Mucosa of descending colon (tissue), 3 donors: ENCODE measurements at places on chromosomes 4 and X.

GRCh38 chrX:68902706-68903504, 74.1 kb downstream of the EFNB1 start:
- no peak for DNase-seq

DNA sequence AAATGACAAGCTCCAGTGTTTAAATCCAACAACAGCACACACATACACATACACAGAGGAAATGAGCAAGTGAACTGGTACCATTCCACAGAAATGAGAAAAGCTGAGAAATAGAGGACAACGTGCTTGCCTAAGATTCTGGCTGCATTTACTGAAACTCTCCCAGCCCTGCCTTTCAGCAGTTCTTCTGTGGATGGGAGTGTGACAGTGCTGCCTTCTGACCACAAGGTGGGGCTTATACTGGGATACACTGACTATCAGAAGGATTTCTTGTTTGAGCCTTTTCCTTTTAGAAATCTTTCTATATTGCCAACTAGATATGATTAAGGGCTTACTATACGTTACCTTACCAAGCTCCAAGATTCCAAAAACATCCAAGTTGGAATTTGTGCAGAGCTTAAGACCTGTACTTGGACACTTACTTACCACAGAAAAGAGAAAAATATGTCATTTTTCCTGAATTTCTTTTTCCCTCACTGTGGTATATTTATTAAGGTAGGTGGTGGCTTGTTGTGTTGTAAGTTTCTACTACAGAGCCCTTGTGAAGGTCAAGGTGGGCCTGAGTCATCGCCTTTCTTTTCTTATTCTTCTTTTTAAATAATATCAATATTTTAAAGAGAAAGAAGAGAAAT, 10.7 kb upstream of the CXCL8 start:
- DNase-seq, result peak; percentile 53

DNA sequence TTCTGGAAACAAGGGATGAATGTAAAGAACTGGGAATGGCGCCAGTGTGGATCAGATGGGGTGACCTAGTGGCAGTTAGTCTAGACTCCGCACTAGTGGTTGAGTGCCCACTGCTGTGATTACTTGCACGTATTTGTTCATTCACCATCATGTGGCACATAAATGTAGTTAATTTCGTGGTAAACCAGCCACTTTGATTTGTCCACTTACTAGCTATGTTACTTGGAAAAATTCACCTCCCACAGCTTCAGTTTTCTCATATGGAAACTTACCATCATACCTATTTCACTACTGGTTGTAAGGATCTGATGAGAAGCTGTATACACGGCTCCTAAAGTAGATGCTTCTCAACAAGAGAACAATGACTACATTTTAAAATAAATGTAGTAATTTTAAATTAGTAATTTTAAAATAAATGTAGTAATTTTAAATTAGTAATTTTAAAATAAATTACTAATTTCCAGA, 394 bp upstream of the DYNLT3 start:
- no peak for DNase-seq

GRCh38 chrX:122850326-122850725, 333.8 kb upstream of the GRIA3 start:
- no peak for DNase-seq

DNA sequence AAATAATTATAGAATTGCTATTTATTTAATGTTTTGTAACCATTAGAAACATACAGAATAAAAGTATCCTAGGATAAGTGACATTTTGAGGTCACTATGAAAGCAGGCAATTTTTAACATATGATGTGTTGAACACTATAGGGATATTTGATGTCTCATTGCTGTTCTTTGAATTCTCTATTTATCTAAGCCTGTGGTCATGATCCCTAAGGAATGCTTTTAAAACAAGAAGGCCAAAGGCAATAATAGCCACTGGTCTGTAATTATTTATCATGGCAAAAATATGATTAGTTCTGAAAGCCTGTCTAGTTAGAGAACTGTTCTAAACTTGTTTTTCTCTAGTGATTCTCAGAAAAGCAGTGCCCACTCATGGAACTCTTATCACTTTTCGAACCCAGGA, 186.6 kb downstream of the RPA4 start:
- no peak for DNase-seq

DNA sequence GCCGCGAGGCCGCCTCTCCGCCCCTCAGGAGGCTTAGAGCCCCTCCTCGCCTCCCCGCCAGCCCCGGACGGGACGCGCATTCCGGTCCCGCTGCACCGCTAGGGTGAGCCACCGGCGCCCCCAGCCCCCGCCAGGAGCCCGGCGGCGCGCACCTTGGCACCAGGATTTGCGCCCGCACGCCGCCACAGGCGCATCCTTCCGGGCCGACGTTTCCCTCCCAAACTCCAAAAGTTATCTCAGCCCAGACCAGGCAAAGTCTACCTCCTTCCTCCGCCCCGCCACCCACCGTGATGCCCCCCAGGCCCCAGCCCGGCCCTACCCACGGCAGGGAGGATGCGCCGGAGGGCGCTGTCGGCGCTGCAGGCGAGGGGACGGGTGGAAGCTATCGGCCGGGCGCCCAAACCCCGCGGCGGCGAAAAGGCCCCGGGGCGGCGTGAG, 538 bp downstream of the SCML2 start:
- DNase-seq, result peak; percentile 6

DNA sequence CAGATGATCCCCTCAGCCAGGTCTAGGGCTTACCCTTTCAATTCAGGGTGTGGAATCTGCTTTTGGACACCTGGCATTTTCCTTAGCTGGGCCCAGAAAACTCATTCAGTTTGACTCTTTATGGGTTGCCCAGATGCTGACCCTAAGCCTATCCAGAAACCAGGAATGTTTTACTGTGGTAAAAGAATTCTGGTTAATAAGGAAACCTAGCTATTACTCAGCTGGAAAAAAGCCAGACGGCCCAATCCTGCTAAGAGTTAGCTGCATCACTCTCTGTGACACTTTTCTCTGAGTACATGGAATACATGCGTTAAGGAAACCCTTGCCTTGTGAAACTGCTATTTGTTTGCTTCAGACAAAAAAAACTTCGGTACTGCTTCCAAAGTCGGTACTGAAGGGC, 28.0 kb downstream of the ING2 start:
- DNase-seq, result no peak

DNA sequence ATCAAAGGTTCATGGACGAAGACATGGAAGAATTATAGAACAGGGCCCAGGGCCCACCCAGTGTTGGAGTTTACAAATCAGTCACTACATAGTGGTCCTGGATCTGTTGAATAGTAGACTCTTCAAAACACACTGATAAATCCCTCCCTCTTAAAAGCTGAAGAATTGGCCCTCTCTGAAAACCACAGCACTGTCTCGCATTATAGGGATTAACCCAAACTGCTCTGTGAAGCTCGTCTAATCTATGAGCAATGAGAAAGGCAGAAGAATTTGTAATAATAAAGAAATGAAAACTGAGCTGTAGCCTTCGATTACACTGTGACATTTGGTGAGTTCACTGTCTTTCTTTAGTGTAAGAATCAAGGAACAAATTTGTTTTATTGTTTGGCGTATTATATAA, 92.5 kb upstream of the ZFP42 start:
- no peak for DNase-seq

DNA sequence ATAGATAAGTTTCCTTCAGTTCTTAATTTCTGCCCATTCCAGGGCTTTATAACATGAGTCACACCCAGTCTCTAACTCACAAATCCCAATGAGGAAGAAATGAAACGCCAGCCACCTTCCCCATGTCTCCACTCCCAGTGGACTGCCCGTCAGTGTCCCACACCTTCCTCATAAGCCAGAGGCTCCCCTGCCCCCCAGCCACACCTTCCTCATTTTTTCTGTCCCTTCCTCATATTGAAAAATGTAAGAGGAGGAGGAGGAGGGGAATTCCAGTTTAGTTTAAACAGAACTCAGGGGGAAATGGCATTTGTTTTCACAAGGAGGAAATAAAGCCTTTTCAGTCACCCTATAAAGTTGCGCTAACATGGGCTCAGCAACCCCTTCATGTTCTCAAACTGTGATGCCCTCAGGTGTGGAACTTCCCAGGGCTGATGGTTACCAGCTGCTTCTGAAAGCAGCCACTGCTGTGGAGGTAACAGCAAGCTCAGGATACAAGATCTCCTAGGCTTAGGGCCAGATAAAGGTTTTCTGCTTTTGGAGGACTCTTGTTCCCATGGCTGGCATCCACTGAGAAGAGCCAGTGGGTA, 97.8 kb downstream of the PARM1 start:
- DNase-seq, result peak; percentile 80

DNA sequence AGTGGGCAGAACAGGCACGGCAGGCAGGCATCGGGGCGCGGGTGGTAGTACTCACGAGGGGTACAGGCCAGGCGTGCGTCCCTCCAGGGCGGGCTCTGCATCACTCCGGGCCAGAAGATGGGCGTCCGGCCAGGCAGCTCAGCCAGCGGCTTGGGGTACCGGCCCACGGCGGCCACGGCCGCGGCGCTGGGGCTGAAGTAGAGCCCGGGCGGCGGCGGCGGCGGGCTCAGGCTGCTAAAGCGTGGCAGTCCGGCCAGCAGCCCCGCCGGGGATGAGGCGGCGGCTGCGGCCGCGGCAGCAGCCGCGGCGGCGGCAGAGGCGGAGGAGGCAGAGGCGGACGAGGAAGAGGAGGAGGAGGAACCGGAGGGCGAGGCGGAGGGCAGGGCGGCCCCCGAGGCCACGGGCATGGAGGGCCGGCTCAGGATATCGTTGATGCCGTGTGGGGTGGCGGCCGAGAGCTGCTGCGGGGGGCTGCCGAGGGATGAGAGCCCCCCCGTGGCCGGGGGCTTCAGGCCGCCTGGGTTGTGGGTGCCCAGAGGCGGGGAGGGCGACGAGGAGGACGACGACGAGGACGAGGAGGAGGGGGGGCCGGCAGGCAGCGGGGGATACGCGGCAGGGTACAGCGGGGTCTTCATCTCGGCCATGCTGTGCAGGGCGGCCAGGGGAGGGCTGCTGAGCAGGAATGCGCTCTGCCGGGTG, 1.4 kb downstream of the NKX6-1 start:
- DNase-seq, result no peak
